CD4-positive, alpha-beta T cell (primary cell): ENCODE measurements at places on chromosomes 16 and 17. TPM values are rescaled to one million over a fixed set of nuclear protein-coding genes. Genes with fewer than 3 reads are reported as not detected.

Gene LAT
- 156 TPM for total RNA-seq

GRCh38 chr17:81962499-81963441 lies 1.8 kb upstream of the NOTUM start:
- peaks cover 35% of the 10 kb centered on the region for H3K4me1 ChIP-seq
- H3K36me3 ChIP-seq = no peaks in the 10 kb centered on the region
- H3K4me3 ChIP-seq = no peak overlapping the region

GRCh38 chr16:14088155-14088753 lies 17.1 kb downstream of the MRTFB start:
- no peak overlapping the region for H3K27ac ChIP-seq
- no peaks in the 10 kb centered on the region for H3K4me1 ChIP-seq
- H3K36me3 ChIP-seq = no peaks in the 10 kb centered on the region
- no peak overlapping the region for H3K4me3 ChIP-seq
- no peak for DNase-seq

- H3K27me3 ChIP-seq = no peaks in the 10 kb centered on the region
- peaks cover 10% of the 10 kb centered on the region for H3K36me3 ChIP-seq
These were observed at the start of gene USP22 for GRCh38 chr17:21042458-21043295. TSS of gene USP22 (minus strand) at chr17:21043011. CDS start at chr17:21042835, 176 bp downstream.

DNA sequence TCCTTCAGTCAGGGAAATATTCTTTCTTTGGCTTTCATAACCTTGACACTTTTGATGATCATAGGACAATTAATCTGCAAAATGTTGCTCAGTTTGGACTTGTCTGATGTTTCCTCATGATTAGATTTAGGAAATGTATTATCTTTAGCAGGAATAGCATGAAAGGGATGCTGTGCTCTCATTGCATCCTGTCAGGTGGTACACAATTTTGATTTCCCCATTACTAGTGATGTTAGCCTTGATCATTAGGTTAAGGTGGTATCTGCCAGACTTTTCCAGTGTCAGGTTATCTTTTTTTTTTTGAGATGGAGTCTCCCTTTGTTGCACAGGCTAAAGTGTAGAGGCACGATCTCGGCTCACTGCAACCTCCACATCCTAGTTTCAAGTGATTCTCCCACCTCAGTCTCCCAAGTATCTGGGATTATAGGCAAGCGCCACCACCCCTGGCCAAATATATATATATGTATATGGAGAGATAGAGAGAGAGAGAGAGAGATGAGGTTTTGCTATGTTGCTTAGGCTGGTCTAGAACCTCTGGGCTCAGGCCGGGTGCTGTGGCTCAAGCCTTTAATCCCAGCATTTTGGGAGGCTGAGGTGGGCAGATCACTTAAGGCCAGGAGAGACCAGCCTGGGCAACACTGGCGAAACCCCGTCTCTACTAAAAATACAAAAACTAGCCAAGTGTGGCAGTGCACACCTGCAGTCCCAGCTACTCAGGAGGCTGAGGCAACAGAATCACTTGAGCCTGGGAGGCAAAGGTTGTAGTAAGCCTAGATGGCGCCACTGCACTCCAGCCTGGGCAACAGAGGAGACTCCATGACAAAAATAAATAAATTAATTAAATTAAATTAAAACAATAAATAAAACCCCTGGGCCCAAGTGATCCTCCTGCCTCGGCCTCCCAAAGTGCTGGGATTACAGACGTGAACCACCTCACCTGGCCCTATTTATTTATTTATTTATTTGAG lies 15.8 kb upstream of the CAVIN1 start:
- no peaks in the 10 kb centered on the region for H3K27me3 ChIP-seq
- H3K36me3 ChIP-seq = no peaks in the 10 kb centered on the region
- H3K4me1 ChIP-seq = peaks cover 7% of the 10 kb centered on the region
- no peak overlapping the region for H3K4me3 ChIP-seq
- peak; percentile 37 for DNase-seq

DNA sequence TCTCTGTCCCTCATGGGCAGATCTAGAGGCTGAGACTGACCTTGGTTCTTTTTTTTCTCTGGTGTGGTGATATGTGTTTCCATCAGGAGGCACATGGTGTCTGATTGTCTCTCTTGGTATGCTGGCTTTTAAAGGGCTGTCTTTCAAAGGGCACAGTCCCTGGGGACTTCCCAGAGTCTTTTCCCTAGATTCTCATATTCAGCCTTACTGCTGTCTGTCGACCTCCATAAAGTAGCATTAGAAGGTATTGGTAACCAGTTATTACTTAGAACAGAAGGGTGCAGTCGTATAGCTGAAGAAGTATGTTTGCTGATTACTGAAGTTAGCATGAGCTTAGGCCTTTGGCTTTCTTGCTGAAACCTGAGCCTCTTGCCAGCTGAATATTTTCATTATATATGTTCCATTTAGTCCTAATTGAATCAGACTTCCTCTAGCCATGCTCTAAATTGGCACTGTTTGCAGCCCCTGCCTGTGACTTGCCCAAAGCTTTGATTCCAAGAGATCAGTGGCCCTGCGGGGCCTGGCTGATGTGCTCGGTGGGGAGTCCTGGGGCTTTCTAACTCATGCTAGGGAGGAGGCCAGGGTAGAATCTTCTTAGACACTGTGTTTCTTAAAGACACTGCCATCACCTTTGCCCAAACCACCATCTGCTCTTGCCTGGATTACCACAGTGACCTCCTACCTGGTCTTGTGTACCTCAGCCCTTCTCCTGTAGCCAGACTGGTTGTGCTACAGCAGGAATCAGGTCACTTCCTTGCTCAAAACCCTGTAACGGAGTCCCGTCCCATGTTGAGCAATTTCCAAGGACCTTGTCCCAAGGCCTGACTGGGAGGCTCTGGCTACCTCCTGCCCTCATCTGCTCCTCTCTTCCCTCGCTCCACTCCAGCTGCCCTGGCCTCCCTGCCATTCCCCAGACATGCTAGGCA lies 71.5 kb downstream of the WWP2 start:
- no peaks in the 10 kb centered on the region for H3K4me1 ChIP-seq
- H3K4me3 ChIP-seq = no peak overlapping the region
- no peaks in the 10 kb centered on the region for H3K27me3 ChIP-seq
- no peak for DNase-seq
- H3K36me3 ChIP-seq = peaks cover 27% of the 10 kb centered on the region
- H3K27ac ChIP-seq = no peak overlapping the region

- DNase-seq = no peak
- no peaks in the 10 kb centered on the region for H3K27me3 ChIP-seq
- no peaks in the 10 kb centered on the region for H3K36me3 ChIP-seq
- no peak overlapping the region for H3K4me3 ChIP-seq
- H3K4me1 ChIP-seq = peaks cover 77% of the 10 kb centered on the region
These were observed 100.0 kb downstream of the XYLT1 start for GRCh38 chr16:17370731-17371285.

GRCh38 chr17:28338056-28338768 lies 2.7 kb downstream of the TNFAIP1 start:
- DNase-seq = no peak
- peaks cover 45% of the 10 kb centered on the region for H3K36me3 ChIP-seq
- H3K27me3 ChIP-seq = no peaks in the 10 kb centered on the region
- peaks cover 36% of the 10 kb centered on the region for H3K4me1 ChIP-seq
- no peak overlapping the region for H3K27ac ChIP-seq

DNA sequence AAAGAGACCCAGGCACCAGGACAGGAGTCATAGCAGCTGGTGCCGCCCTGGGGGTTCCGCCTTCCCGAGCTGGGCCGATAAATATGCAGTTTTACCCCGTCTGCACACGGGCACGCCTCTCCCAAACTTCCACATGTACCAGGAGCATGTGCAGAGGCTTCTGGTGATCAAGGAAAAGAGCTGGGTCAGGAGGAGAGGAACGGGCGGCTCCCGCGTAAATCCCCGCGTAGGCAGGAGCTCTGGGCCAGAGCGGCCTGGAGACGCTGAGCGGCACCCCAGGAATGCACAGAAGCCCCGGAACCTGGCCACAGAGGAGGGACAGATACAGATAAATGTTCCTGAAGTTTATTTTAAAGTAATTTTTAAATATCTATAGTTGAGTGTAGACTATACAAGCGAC lies 46.6 kb upstream of the METRNL start:
- no peaks in the 10 kb centered on the region for H3K27me3 ChIP-seq
- DNase-seq = no peak
- H3K27ac ChIP-seq = no peak overlapping the region
- H3K36me3 ChIP-seq = peaks cover 27% of the 10 kb centered on the region

GRCh38 chr17:48577946-48578615 lies at the start of gene HOXB4:
TSS of gene HOXB4 (minus strand) at chr17:48578350. CDS start at chr17:48578319, 31 bp downstream.
- H3K27me3 ChIP-seq = peaks cover 45% of the 10 kb centered on the region
- no peaks in the 10 kb centered on the region for H3K36me3 ChIP-seq
- H3K27ac ChIP-seq = peak within 1 kb of the TSS; percentile 36
- H3K4me3 ChIP-seq = peak within 1 kb of the TSS; percentile 84
- DNase-seq = peak; percentile 83
- H3K4me1 ChIP-seq = peaks cover 61% of the 10 kb centered on the region

GRCh38 chr17:67441052-67441895 lies 64.2 kb downstream of the PITPNC1 start:
- H3K27ac ChIP-seq = peak overlapping the region; percentile 89
- H3K4me3 ChIP-seq = peak overlapping the region; percentile 43
- peaks cover 94% of the 10 kb centered on the region for H3K4me1 ChIP-seq
- H3K36me3 ChIP-seq = no peaks in the 10 kb centered on the region

Gene PCTP
- 1.1 TPM for total RNA-seq

- H3K27ac ChIP-seq = no peak overlapping the region
- H3K36me3 ChIP-seq = no peaks in the 10 kb centered on the region
- H3K27me3 ChIP-seq = no peaks in the 10 kb centered on the region
- DNase-seq = no peak
- no peaks in the 10 kb centered on the region for H3K4me1 ChIP-seq
These were observed 31.7 kb downstream of the CDH1 start for GRCh38 chr16:68768771-68769170.

GRCh38 chr16:54125751-54126655 lies 160.6 kb downstream of the IRX3 start:
- no peak overlapping the region for H3K27ac ChIP-seq
- no peak overlapping the region for H3K4me3 ChIP-seq
- no peaks in the 10 kb centered on the region for H3K4me1 ChIP-seq

DNA sequence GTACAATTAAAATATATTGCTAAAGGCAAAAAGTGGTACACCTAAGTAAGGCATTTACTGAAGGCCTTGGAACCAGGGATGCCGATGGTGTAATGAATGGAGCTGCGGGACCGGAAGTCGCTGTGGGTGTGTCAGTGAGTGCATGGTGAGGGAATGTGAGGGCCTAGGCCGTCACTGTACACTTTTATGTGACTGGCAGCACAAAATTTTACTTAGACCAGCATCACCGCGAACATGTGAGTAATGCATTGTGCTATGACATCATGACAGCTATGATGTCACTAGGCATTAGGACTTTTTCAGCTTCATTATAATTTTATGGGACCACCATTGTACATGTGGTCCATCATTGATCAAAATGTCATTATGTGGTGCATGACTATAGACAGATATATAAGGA lies 14.7 kb downstream of the ALOX15B start:
- no peak for DNase-seq

Gene CTF1
- total RNA-seq = not detected

DNA sequence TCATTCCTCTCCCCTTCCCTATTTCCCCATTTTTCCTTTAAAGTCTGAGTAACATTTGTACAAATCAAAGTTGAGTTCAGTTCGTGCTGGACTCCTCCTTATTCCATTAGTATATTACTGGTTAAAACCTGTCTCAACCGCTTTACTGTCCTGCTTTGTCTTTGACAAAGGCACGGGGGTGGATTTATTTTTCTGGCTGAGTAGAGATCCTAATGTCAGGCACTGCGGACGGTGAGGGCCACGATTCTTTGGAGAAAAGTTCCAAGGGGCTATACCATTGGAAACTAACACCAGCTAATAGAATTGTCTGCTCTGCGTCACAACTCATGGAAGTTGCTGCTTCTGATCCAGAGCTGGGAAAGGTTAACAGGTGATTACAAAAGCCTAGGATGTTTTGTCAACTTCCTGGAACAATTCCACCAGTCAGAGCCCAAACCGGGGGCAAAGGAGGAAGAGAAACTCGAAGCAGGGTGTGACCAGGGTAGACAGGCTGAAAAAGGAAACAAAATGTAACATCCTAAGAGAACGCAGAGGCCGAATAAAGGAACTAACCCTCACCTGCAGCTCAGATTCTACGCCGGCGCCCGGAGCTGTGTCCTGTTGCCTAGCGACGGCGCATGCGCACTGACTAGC lies 12.4 kb downstream of the TAT start:
- peaks cover 20% of the 10 kb centered on the region for H3K4me1 ChIP-seq
- peak overlapping the region; percentile 75 for H3K27ac ChIP-seq
- no peaks in the 10 kb centered on the region for H3K36me3 ChIP-seq
- H3K4me3 ChIP-seq = peak overlapping the region; percentile 67
- no peak for DNase-seq
- no peaks in the 10 kb centered on the region for H3K27me3 ChIP-seq

Gene FAM20A
- total RNA-seq = not detected

- H3K36me3 ChIP-seq = peaks cover 7% of the 10 kb centered on the region
- no peaks in the 10 kb centered on the region for H3K27me3 ChIP-seq
- peak overlapping the region; percentile 63 for H3K4me3 ChIP-seq
- DNase-seq = no peak
These were observed 2.3 kb downstream of the PIEZO1 start for GRCh38 chr16:88782454-88783390.

GRCh38 chr16:10989559-10989958 lies 45.2 kb downstream of the CLEC16A start:
- H3K36me3 ChIP-seq = peaks cover 37% of the 10 kb centered on the region
- H3K4me1 ChIP-seq = peaks cover 38% of the 10 kb centered on the region
- no peak overlapping the region for H3K4me3 ChIP-seq

- H3K4me1 ChIP-seq = no peaks in the 10 kb centered on the region
- no peak overlapping the region for H3K4me3 ChIP-seq
- no peaks in the 10 kb centered on the region for H3K27me3 ChIP-seq
- H3K27ac ChIP-seq = no peak overlapping the region
- no peaks in the 10 kb centered on the region for H3K36me3 ChIP-seq
- DNase-seq = no peak
These were observed 622.1 kb upstream of the CDH5 start for GRCh38 chr16:65744401-65744800.

- no peak for DNase-seq
- H3K27ac ChIP-seq = no peak overlapping the region
- no peaks in the 10 kb centered on the region for H3K4me1 ChIP-seq
- H3K27me3 ChIP-seq = no peaks in the 10 kb centered on the region
These were observed 66.6 kb upstream of the CPHXL start for GRCh38 chr16:75792771-75793492.

DNA sequence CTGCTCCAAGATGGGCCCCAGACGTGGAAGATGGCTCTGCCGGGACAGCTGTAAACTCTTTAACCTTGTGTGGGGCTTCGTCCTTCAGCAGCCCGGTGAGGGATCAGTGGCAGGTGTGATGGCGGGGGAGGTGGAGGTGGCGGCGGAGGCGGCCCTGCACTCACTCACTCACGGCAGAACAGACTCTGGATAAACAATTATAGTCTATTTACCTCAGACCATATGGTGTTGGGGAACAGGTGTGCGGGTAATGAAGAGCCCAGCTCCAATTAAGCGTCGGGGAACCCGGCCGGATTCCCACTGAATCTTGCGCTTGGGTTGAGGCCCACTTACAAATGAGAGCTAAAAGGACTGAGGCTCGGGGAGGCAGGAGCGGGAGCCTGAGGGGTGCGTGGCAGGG lies 104.3 kb upstream of the SDK2 start:
- DNase-seq = no peak
- H3K27me3 ChIP-seq = no peaks in the 10 kb centered on the region
- H3K4me3 ChIP-seq = no peak overlapping the region
- no peak overlapping the region for H3K27ac ChIP-seq
- no peaks in the 10 kb centered on the region for H3K4me1 ChIP-seq

Gene SYT17
- total RNA-seq = not detected

- no peaks in the 10 kb centered on the region for H3K27me3 ChIP-seq
- H3K4me1 ChIP-seq = no peaks in the 10 kb centered on the region
- DNase-seq = no peak
- H3K27ac ChIP-seq = no peak overlapping the region
These were observed 61.1 kb downstream of the TOM1L2 start for GRCh38 chr17:17911001-17911613.

Gene SNX20
- total RNA-seq = 26.6 TPM

- H3K27ac ChIP-seq = no peak overlapping the region
- no peaks in the 10 kb centered on the region for H3K4me1 ChIP-seq
- H3K4me3 ChIP-seq = no peak overlapping the region
- peaks cover 82% of the 10 kb centered on the region for H3K36me3 ChIP-seq
These were observed 58.6 kb downstream of the ZNF778 start for GRCh38 chr16:89275837-89276720.
